ENCODE measurements at places on chromosomes 5 and 9.

DNA sequence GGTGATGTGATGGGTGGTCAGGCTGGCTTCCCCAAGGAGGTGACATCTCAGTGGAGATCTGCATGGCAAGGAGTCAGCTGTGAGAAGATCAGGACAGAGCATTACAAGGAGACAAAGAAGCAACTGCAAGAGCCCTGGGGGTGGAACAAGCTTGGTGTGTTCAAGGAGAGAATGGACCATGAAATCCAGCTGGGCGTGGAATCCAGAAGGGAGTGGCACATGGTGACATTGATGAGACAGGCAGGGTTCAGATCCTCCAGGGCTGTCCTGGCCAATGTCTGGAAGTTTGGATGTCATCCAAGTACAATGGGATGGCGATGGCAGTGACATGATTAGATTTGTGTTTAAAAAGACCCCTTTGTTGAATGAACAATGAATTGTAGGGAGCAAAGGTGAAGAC lies 175.6 kb downstream of the MACROH2A1 start:
- no peak for DNase-seq

- no peak for DNase-seq
These were observed 225.8 kb upstream of the CDH18 start for GRCh38 chr5:20213803-20214202.

GRCh38 chr9:12618956-12619355 lies 74.2 kb upstream of the TYRP1 start:
- no peak for DNase-seq

GRCh38 chr5:81188962-81189361 lies 44.2 kb upstream of the CKMT2 start:
- no peak for DNase-seq

DNA sequence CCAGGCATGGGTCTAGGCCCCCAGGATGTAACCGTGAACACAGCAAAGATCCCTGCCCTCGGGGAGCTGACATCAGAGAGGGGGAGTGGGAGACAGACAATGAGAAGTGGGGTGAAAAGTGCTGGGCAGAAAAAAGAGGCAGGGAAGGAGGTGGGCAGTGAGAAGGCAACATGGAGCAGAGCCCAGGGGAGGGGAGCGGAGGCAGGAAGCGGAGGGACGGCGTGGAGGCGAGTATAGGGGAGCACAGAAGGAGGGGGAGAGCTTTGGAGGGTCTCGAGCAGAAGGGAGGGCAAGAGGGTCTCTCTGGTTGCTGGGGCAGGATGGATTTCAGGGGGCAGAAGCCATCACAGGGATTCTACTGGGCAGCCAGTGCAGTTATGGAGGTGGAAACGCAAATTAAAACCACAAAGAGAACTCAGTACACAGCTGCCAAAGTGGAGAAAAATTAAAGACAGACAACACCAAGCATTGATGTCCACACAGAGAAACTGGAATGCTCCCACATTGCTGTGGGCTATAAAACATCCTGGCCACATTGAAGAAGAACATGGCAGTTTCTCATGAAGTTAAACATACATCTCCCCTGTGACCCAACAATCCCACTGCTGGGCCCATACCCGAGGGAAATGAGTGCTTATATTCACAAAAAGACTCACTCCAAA lies 21.1 kb upstream of the LAMC3 start:
- no peak for DNase-seq

- DNase-seq: no peak
These were observed 408.8 kb upstream of the IRX1 start for GRCh38 chr5:3186736-3187405.

DNA sequence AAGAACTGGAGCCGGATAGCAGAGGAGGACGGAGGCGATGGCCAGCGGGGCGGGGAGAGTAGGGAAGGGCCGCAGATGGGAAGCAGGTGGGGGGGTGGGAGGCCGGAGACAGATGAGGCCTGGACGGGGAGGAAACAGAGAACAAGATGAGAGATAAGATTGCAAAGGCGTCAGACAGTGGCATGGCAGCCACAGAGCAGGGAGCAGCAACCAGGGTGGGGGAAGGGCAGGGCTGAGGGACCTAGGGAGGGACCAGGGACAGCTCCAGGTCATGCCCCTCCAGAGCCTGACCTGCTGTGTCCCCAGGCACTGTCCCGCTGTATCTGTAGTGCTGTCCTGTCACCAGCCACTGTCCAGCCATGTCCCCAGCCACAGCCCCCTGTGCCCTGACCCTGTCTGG lies 49.6 kb upstream of the LMX1B start:
- no peak for DNase-seq

GRCh38 chr5:21654556-21654955 lies 1198.6 kb downstream of the CDH12 start:
- DNase-seq: no peak

DNA sequence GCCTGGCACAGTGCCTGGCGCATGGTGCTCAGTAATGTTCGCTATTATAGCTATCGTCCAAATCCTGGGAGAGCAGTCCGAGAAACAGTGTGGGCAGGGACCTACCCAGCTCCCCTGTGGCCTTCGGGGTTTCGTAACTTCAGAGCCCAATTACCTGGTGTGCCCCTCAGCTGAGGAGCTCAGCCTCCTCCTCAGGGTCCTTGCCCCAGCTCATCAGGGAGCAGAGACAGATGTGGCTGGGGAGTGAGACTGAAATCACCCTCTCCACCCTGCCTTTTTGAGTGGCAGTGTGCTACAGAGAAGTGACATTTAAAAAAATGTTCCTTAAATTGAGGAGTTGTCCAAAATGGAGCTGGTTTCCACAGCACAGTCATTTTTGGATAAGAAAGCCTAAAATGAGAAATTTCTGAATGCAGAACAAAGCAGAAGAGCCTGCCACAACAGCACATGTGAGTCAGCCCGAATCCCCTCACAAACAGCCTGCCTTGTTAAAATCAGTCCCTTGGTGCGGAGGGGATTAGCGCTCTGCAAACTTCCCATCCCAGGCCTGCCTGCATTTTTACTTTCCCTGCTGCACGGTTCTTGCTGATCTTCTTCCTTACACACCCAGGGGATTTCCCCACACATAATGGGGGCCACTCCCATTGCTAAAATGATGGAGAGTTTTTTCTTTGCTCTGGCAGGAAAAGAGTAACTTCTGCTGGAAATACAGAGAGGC lies 78.1 kb upstream of the PITX1 start:
- no peak for DNase-seq

DNA sequence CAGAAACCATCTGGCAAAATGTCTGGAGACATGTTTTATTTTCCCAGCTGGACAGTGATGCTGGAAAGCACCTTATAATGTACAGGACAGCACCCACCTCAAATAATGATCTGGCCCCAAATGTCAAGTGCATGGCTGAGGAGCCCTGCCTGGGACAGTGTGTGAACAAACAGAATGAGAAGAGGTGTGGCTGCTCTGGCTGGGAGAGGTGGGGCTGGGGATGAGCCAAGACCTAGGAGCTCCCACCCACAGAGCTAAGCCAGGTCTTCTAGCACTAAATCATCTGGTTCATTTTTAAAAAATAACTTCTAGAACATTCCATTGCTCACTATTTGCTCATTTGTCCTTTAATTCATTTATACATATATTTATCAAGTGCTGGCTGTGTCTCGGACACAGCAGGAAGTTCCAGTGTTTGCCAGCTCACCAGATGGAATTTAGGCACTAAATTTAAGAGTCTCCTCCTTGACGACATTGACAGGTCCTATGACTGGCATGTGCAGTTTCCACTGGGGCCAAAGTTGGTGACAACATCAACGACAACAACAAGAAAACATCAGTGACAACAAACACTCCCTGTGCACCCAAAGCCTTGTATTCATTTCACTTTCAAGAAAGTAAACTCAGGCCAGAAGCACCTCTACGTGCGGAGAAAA lies 59.1 kb downstream of the GTF3C4 start:
- DNase-seq: no peak
